ENCODE measurements at places on chromosomes 7 and 10.

DNA sequence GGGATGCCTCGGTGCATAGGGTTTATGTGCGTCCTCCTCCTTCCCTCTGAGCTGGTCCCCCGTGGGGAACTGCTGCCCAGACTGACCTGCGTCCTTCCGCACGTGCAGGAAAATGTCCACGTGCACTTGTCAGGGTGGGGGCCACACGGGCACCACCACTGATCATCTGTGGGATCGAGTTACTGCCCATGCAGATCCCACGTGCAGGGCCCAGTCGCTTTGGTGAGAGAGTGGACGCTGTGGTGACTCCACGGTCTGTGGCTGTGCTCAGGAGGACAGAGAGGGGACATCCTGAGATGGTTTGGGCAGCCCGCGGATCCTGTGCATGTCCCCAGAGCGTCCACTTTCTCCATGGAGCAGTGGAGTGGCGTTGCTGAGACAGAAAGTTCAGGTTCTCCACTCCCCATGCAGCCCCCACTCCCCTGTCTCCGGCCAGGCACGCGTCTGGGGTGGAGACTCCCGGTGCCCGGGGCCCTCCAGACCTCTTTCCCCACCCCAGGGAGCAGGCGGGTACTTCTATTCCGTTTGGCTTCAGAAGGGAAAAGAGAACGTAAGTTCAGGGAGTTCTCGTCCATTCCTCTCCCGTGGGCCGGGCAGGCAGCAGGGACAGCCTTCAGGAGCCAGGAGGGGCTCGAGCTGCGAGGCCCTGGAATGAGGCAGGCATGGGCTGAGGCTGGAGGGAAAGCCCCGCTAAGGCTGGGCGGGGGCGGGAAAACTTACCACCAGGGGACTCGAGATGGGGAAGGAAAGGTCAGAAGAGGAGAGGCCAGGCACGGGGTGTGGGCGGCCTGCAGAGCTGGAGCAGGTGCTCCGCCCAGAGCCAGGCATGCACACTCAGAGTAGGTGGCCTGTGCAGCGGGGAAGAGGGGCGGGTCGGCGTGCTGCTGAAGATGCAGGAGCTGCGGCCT lies 59.9 kb downstream of the EGFR start:
- DNase-seq: no peak

DNA sequence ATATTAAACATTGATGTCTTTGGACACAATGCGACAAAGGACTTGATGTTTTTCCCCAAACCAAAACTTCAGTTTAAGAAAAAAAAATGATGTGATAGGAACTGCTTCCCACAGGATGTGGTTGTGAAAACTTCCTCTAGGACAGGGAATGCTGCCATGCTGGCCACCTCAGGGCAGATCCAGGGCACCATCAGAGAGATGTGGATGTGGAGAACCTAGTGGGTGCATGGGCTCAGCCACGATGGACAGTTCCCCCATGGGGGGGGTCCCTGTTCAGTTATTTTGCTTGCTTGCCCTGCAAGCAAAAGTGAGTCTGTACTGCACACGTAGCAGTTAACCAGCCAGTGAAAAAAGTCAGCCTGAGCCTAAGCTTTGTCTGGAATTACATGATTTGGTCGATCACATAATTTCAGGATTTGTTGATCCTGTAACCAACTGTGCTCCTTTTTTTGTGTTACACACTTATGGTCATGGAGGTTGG lies 36.3 kb downstream of the LAMB4 start:
- no peak for DNase-seq

GRCh38 chr10:101330631-101331225 lies 23.2 kb upstream of the BTRC start:
- DNase-seq: no peak

DNA sequence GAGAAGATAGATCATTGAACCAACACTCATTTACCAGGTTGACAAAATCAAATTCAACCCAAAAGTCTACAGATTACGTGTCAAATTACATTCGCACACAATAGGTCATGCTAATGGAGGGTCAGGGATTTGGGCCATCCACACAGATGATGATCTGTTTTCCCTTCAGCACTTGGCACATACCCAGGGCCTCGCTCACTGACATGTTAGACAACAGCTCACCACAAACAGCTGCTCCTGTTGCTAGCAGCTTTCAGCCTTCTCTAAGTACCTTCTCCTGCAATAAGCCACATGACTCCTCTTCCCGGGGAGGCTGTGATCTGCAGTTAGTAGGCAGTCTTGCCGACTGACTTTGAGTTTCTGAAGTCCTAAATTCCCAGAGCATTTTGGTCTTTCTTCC lies 18.4 kb downstream of the NKX2-3 start:
- no peak for DNase-seq

DNA sequence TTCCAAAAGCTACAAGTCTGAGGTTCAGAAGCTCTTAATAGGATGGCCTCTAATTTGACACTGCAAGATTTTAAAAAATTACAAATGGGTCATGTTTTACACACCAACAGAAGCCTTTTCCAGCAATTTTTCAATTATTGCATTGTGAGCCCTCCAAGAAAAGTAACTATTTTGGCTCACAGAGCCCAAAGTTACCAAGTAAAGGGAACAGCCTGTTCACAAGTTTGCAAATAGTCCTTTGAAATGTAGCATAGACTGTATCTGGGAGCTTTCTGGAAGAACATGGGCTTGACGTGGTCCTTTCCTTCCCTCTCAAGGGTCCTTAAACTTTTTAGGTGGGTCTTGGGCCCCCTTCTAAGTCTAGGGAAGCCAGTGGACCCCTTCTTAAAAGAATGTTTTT lies 1.3 kb upstream of the GDF10 start:
- DNase-seq: no peak

All from esophagus squamous epithelium (tissue), 5 donors.